ENCODE measurements at places on chromosomes 5 and 9.

DNA sequence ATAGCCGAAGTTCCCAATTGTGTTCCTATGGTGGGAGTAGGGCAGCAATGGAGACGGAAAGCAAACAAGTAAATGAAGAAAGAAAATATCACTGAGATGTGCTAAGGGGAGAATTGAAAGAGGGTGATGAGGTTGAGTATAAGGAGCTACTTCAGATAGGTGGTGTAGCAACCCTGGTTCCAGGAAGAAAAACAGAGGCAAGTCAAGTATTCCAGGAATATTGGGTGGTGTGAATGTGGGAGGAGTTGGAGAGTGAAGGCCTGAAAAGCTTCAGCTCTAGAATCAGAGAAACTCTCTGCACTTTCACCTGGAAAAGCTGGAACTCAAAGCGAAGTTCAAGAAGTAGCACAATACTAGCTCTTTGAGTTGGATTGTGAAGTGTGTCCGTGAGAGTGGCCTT, 342.1 kb downstream of the TLE4 start:
- H3K27me3 ChIP-seq, result no peaks in the 10 kb centered on the region
- H3K27ac ChIP-seq, result no peak overlapping the region
- H3K4me1 ChIP-seq, result no peaks in the 10 kb centered on the region
- H3K36me3 ChIP-seq, result no peaks in the 10 kb centered on the region
- no peak for DNase-seq

GRCh38 chr9:132551556-132551955, 30.9 kb upstream of the BARHL1 start:
- no peaks in the 10 kb centered on the region for H3K36me3 ChIP-seq

- no peak overlapping the region for H3K4me3 ChIP-seq
- peaks cover 16% of the 10 kb centered on the region for H3K27me3 ChIP-seq
- H3K36me3 ChIP-seq, result no peaks in the 10 kb centered on the region
- H3K4me1 ChIP-seq, result peaks cover 10% of the 10 kb centered on the region
Observed at GRCh38 chr5:76710991-76711390, 4.9 kb upstream of the F2R start.

DNA sequence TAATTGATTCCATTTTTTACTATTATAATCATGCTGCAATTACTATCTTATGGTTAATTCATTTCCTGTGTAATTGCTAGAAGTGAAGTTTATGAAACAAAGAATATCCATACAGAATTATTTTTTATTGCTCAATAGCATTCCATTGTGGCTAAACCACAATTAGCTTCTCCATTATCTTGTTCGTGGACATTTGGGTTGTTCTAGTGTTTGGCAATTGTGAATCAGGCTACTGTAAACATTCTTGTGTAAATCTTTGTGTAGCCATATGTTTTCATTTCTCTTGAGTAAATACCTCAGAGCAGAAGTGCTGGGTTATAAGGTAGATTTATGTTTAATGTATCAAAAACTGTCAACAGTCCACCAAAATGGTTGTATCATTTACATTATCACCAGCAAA, 341.1 kb downstream of the MAT2B start:
- no peak overlapping the region for H3K27ac ChIP-seq
- H3K4me3 ChIP-seq, result no peak overlapping the region
- H3K27me3 ChIP-seq, result no peaks in the 10 kb centered on the region
- no peaks in the 10 kb centered on the region for H3K4me1 ChIP-seq
- no peaks in the 10 kb centered on the region for H3K36me3 ChIP-seq
